ENCODE measurements at places on chromosomes 7 and 10. TPM values are rescaled to one million over a fixed set of nuclear protein-coding genes. Genes with fewer than 3 reads are reported as not detected.

- DNase-seq = no peak
Observed at GRCh38 chr7:19213746-19214145, 68.5 kb upstream of the FERD3L start.

- no peak for DNase-seq
Observed at GRCh38 chr7:2983586-2983985, 60.1 kb downstream of the CARD11 start.

- no peak for DNase-seq
Observed at GRCh38 chr7:99791021-99791420, 7.0 kb upstream of the CYP3A4 start.

DNA sequence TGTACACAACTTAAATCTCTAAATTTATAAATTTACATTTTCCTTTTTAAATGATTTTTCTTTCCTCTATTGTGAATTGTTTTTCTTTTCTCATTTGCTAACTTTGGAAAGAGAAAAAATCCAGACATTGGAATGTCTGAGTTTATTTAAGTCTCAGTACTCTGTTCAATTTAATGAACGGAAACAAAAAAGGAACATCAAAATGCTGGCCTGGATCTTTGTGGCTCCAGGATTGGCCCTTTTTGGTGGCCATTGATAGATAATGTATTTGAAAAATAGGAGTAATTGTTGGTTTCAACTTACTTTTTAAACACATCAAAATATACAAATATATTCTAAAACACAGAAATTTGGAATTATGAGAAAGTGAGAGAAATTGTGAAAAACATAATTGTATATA lies 336.0 kb downstream of the SUGCT start:
- DNase-seq = no peak

DNA sequence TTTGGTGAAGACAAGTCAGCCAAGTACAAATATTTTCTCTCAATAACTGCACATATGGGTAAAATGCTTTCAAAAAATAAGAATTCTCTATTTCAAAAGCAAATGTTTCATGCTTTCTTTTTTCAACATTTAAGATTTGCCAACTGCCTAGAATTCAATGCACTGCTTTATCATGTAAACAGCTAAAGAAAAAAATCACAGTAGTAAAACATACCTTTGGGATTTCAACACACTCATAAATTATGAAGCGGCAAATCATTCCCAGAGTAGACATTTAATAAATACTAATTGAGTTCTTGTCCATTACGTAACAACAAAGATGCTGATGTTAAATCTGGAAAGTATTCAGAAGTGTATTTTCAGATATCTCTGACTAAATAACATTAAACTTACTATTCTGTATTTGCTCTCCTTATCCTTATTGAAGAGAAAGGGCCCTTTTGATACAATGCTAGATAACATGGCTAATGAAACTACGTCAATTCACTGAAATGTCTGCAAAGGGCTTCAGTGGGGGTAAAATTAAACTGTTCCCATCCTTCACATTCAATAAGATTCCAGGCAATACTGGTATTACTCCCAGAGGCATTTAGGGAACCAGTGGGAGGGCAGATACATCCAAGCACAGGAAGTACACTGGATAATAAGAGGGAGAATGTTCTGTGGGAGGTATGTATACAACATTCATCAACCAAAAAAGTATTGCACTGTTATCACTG lies 13.9 kb downstream of the NAPEPLD start:
- DNase-seq = no peak

GRCh38 chr7:66626331-66626934 lies 2.2 kb upstream of the KCTD7 start:
- no peak for DNase-seq

Gene TMEM213
- not detected for total RNA-seq

DNA sequence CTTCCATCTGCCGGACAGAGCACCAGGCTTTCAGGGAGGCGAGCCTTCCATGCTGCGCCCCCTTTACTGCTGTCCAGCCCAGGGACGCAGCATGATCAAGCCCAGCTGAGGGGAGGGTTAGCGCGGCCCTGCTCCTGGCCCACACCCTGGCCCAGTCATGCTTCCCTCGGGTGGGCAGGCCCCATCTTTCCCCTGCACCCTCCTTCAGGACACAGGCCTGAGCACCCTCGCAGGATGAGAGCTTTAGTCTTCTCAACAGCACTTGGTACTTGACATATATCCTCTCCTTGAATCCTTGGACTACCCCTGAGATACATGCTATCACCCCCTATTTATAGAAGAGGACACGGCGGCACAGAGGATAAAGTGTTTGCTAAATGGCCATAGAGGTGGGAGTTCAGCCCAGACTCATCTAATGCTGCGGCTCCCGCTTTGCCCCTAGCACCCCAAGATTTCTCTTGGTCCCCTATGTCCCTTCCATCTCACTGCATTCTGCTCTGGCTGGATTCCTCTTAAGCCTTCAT lies 32.7 kb upstream of the FRAT2 start:
- no peak for DNase-seq

- no peak for DNase-seq
Observed at GRCh38 chr10:103723557-103723956, 131.8 kb downstream of the SH3PXD2A start.

Gene CD36
- 27.4 TPM for total RNA-seq

DNA sequence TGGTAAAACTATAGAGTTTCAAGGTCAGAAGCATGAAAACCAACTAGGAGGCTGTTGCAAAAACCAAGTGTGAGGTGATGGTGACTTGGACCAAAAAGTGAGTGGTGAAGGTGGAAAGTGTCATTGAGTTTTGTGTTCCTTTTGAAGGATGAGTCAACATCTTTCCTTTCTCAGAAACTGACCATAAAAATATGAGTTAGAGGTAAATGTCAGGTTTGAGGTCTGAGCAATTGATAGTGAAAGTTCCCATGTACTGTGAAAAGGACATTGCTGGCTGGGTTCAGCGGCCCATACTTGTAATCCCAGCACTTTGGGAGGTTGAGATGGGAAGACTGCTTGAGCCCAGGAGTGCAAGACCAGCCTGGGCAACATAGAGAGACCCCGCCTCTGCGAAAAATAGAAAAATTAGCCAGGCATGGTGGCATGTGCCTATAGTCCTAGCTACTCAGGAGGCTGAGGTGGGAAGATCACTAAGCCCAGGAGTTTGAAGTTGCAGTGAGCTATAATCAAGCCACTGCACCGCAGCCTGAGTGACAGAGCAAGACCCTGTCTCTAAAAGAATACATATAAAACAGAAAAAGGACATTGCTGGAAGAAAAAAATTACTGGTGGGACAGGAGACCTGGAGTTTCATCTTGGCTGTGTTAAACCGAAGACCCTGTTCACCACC lies 89.3 kb upstream of the ARID5B start:
- no peak for DNase-seq

- peak; percentile 74 for DNase-seq
Observed at GRCh38 chr7:132430861-132431822, 145.1 kb downstream of the PLXNA4 start.
